ENCODE measurements at places on chromosomes 2 and 18. TPM values are rescaled to one million over a fixed set of nuclear protein-coding genes. Genes with fewer than 3 reads are reported as not detected.

DNA sequence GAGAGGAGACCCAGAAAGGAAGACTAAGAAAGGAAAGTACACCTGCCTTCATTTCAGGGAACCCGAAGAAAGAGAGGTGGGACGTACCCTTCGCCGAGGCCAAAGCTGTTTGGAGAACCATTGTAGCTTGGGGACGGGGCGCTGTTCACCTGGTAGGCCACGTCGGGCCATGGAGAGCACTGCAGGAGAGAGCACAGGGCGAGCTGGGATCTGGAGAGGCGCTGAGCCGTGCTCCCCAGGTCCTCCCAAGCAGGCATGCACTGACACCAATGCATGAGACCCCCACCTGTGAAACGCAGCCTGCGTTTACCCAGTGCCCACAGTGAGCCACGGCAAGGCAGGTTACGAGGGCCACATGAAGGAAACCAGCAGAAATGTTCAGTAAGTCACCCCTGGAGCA lies 45.5 kb downstream of the TFCP2L1 start:
- no peak for DNase-seq

- no peak for DNase-seq
Measured at GRCh38 chr2:134087371-134087921, 166.4 kb upstream of the MGAT5 start.

DNA sequence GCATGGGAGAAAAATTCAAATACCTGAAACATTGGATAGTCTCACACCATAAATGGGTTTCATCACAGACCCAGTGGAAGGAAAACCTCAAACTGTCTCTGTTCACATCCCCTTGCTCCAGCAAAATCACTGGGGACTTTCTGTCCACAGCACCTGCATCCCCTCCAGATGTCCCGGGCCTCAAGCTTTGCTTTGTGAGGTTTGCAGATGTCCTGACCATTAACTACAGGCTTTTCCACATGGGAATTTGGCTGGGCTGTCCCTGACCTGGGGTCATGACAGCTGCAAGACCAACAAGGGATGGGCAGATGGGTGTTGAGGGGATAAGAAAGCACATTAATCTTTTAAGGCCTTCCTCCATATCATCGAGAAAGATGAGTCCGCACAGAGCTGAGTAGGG lies 427.9 kb downstream of the TXNL1 start:
- no peak for DNase-seq

DNA sequence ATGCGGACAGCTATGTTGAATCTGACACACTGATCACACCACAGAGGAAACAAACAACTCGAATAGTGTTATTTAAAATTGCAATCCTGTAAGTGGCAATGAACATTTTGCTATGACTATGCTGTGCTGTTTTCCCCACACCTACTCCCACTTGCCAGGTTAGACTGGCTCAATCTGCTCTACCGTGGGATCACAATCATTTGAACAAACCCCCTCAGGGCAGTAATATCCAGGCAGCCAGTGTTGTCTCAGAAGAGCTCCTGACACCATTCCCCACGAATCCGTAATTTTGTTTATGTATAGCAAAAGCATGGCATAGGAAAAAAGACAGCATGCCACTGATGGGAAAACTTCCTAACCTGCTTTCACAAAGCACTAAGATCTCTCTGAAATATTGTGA lies 284.3 kb downstream of the ERBB4 start:
- no peak for DNase-seq

DNA sequence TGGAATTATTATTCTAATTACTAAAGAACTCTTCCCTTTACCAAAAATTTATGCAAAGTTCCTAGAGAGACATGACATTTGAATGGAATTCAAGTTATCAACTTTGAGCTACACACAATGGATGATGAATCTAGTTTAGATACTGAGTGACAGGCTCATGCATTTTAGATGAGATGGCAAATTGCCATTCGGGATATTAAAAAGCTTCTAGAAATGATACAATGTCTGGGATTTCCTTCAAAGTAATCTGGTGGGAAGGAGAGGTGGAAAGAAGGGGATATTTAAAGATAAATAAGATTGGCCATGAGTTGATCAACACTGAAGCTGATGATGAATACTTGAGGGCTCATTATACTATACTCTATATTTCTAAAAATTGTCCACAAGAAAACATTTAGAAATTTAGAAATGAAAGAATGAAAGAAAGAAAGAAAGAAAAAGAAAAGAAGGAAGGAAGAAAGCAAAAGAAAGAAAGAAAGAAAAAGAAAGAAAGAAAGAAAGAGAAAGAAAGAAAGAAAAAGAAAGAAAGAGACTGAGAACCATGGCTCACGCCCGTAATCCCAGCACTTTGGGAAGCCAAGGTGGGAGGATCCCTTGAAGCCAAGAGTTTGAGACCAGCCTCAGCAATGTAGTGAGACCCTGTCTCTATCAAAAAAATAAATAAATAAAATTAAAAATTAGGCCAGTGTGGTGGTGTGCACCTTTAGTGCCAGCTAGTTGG lies 62.6 kb upstream of the NEDD4L start:
- no peak for DNase-seq

GRCh38 chr2:109128048-109128615 lies 873 bp upstream of the SH3RF3 start:
- peak; percentile 83 for DNase-seq

DNA sequence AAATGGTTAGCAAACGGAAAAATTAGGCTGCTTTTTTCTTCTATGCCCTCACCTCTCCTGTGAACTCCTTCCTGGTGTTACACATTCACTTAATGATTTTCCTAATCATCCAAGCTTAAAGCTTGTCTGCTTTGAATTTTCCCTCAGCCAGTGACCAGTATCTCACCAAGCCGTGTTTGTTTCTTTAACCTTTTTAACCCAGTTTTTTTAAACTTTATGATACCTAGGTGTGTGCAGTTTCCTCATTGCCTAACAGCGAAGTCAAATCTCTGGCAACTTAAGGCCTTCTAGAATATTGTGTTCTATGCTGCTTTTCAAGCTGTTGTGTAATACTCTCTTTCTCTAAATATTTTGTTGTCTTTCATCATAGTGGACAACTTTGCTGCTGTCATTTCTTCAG lies 113.0 kb downstream of the PIK3C3 start:
- no peak for DNase-seq

- no peak for DNase-seq
Measured at GRCh38 chr2:184305105-184305504, 293.2 kb upstream of the ZNF804A start.

- DNase-seq = no peak
Measured at GRCh38 chr2:154133823-154134222, 262.1 kb downstream of the GALNT13 start.

DNA sequence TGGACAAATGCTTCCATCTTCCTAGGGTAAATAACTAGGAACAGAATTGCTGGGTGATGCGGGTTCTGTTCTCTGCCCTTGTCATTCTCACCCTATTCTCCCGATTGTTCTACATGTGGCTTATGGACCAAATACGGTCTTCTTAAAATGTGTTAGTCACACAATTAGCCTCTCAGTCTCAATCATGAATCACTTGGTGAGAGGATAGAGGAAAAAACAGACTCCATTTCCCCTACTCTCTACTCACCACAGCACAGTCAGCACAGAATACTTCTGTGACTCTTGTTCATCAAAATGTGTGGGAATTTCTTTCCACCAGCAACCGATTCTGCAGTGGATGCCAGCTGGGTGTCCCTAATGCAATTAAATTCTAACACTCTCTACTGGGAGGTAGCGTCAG lies 125.2 kb downstream of the SH3BP4 start:
- DNase-seq = no peak

- DNase-seq = no peak
Measured at GRCh38 chr2:159606287-159606686, 10.1 kb downstream of the BAZ2B start.

- no peak for DNase-seq
Measured at GRCh38 chr2:222364285-222364895, 60.0 kb upstream of the SGPP2 start.

- DNase-seq = no peak
Measured at GRCh38 chr2:180728928-180729559, 251.4 kb upstream of the UBE2E3 start.

GRCh38 chr2:212905640-212906201 lies 245.7 kb downstream of the IKZF2 start:
- no peak for DNase-seq

DNA sequence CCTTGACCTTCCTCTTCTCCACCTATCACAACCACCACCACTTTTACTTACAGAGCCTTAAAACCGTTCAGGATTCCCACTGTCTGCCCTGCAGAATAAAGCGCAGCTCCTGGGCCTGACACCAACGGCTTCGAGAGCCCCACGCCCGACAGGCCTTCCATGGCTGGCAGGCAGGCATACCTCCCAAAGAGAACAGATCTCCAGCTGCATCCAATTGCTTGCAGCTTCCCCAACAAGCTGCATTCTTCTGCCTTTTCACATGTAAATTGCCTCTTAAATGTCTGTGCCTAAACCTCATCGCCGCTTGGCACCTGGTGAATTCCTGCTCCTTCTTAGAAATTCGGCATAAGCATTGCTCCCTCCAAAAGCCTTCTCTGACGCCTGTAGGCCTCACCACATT lies 31.5 kb upstream of the FAM124B start:
- DNase-seq = no peak

DNA sequence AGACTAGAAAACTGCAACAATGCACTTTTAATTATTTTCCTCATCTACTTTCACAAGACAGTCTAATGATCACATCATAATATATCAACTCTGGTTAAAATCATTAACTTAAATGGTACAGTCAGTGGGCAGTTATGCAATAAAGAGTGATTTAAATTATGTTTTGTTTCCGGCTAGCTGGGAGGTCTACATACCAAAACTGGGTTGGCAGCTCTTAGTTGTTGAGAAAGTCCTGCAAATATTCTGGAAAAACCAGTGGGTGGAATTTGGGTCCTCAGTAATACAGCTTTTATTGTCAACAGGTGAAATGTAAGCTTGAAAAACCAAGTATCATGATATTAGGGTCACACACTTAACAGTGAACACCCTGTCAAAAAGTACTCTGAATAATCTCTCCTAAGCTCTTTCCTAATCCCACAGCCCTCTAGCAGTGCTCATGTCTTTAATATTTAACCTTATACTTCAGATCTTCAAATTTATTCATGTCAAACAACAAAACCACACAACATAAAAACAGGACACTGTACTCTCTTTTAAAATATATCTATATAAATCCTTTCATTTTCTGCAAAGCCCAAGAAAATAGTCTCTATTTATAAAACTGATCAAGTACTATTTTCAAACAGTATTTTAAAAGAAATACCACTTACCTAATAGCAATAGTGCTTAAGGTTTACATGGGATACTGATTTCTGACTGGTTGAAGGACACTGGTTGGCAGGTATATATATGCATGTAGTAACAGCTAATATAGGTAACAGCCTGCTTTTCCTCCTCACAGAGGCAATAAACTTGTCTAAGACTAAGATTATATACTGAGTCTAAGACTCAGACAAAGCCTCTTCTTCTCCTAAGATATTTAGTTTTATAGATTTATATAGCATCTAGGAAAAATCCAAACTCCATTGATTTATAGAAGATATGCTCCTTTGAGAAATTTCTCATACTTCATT lies 103.8 kb downstream of the GAREM1 start:
- DNase-seq = no peak

DNER gene
- 28.4 TPM for total RNA-seq

LOXHD1 gene
- total RNA-seq = not detected

NCK2 gene
- 31.7 TPM for total RNA-seq

PRKAG3 gene
- 0.19 TPM for total RNA-seq

CFC1 gene
- total RNA-seq = 13.4 TPM

MYL12B gene
- 231 TPM for total RNA-seq

CLHC1 gene
- total RNA-seq = 4.6 TPM

MLPH gene
- total RNA-seq = 108 TPM

FSHR gene
- 0.28 TPM for total RNA-seq
